ENCODE measurements at places on chromosomes 1 and 21. TPM values are rescaled to one million over a fixed set of nuclear protein-coding genes. Genes with fewer than 3 reads are reported as not detected.

Gene VANGL1
- 0.59 TPM for total RNA-seq

Gene BTBD8
- total RNA-seq, result 147 TPM

GRCh38 chr21:44749759-44750674 is 38.6 kb upstream of the TSPEAR start:
- no peak for DNase-seq

DNA sequence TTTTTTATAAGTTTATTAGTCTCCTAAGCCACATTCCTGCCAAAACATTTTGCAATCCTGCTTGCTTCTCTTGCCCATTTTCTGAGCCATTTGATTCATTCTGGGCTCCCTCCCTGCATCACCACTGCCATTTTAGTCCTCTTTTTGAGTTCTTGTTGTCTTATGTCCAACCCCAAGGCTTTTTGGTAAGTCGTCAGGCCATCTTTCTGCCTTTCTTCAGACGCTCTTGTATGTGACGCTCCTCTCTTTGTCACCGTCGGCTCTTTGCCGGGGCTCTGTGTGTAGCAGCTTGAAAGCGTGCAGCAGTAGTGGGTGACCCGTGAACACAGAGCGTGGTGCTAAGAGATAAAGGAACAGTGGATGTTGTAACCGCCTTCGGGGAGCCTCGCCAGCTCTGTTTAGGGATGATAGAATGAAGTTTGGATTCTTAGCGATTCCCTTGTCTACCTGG is 14.6 kb downstream of the HUNK start:
- no peak for DNase-seq

GRCh38 chr1:3522564-3523265 is 68.2 kb downstream of the ARHGEF16 start:
- no peak for DNase-seq

All from dorsolateral prefrontal cortex (tissue), 122 donors.